ENCODE measurements at places on chromosomes 1 and 21. TPM values are rescaled to one million over a fixed set of nuclear protein-coding genes. Genes with fewer than 3 reads are reported as not detected.
A peak's percentile ranks its signal among the peaks of the same experiment; 100 is the strongest.

DNA sequence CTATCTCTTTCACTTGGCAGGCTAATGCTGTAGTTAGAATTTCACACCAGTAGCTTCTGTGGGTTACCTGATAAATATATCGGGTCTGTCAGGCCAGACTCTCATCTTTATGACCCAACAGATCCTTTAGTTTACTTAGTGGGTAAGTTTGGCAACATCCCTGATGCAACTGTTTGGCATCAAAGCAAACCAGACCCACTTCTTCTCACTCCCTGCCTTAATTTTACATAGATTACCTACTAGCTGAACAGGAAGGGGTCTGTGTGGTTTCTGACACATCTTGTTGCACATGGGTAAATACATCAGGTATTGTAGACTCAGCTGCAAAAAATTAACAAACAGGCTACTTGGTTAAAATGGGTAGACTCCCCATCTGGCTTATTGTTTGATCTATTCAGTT, 3.2 kb upstream of the GUK1 start:
- no peak for DNase-seq

DNA sequence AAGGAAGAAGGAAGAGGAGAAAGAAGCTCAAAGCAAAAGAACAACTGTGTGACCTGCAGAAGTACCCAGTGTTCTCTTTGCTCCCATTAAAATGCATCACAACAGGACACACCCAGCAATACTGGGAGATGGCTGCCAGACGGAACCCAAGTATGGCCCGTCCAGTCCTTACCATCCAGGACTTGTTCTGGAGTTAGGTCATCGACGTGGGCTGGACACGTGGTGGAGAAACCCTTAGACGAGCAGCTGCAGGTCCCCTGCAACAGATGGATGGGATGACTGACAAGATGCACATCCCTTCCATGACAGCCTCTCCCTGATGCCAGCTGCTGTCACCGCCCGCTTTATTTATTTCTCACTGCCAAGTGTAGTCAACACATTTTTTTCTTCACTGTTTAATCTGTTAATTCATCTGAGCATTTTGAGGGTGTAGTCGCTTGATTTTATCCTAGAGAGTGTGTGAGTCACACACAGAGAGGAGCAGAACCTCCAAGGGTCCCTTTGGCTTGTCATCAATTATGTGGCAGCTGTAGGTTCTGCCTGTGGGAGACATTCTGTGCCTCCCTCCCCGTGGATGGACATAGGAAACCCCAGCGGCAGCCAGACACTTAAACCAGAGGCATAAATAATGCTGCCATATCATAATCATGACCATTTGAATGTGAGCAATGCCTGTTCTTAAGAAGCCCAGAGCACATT, 80.9 kb downstream of the ABCA4 start:
- DNase-seq = no peak

TFF3 gene
- not detected for total RNA-seq

DNA sequence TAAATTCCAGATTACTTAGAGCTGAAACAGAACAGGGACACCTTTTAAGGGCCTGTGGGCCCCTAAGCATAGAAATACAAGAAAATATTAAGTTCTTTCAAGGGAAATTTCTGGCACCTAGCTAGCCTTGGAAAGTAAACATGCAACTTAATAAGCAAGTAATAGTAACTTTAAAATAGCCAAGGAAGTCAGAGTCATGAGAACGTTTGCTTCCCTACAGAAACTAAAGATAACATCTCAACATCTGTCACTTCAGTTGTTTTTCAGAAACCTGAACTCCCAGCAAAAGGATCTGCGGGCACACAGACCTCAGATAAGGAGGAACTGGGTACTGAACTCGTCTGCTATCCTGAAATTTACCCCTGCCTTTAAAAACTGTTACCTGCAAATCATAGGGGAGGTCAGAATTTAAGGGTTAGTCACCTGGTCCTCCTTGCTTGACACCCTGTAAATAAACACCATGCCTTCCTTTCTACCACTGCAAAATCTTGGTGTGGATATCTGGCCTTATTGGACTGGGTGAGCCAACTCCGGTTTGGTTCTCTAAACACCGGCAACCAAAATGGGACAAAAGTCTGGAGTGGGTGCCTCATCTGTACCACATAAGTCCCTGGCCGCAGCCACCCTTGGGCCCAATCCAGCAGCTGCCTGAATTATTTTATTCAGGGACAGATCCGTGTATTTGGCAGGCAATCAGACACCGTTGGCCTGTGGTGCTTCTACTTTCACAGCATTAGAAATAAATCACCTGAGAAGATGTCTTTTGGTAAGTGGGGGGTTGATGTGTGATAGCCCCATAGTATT, 27.9 kb downstream of the NRDC start:
- no peak for DNase-seq

DNA sequence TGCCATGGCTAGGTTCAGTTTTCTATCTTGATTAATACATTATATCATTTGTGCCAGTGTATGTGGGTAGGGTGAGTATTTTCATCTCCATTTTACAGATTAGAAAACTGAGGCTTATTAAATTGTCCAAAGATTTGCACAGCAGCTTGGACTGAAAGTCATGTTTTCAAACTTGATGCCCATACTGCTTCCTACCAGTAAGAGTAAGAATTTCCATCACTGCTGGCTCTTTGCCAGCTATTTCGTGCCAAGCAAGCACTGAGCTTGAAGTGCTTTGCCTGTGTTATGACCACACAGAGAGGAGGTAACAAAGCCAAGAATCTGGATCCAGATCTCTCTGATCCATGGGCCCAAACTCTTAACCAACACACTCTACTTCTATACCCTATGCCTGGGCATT, 295.0 kb downstream of the VAV3 start:
- no peak for DNase-seq

DNA sequence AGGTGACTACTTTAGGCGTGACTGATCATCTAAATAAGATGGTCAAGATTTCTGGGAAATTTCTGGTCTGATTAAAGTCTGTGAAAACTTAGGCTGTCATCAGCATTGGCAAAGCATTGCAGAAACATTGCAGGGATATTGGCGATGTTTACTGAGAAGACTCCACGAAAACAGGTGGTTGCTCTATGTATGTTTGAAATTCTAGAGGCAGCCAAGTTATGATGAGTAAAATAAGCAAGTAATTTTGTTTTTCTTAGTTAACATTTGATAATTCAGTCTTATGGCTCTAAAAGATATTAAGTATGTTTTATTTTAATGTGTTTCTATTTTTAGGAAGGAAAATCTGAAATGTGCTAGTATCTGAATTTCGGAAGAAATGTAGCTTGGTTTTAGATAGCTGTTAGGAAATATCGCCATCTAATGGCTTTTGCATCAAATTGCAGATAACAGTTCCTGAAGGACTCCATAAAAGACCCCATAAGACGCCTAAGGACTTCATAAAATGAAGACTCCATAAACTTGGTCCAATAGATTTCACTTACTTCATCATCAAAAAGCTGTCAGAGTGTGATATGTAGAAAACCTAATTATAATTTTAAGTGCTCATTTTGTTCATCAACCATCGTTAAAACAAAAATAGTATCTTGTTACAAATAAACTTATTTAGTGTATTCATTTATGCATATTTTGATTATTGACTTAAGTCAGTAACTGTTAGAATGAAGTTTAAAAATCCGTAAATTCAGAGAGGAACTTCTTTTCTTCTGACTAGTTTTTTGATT, 344.6 kb downstream of the RYR2 start:
- no peak for DNase-seq

DNA sequence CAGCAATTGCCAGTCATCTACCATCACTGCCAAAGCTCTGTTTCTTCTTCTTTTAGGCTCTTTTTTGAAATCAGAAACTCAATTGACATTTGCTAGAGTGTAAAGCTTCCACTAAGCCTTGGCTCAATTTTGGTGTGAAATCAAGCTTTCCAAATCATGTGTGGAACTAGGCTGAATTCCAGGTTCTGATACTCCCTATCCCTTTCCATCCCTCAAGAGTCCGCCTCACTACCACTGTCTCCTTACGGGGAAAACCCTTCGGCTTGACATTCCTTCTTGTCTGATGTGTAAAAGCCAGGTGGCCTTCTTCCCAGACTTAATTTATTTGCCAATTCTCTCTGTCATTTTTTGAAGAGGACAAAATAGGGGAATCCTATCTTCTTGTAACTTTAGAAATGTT, 47.2 kb upstream of the PRMT6 start:
- DNase-seq = no peak

RGS8 gene
- total RNA-seq = not detected

DNA sequence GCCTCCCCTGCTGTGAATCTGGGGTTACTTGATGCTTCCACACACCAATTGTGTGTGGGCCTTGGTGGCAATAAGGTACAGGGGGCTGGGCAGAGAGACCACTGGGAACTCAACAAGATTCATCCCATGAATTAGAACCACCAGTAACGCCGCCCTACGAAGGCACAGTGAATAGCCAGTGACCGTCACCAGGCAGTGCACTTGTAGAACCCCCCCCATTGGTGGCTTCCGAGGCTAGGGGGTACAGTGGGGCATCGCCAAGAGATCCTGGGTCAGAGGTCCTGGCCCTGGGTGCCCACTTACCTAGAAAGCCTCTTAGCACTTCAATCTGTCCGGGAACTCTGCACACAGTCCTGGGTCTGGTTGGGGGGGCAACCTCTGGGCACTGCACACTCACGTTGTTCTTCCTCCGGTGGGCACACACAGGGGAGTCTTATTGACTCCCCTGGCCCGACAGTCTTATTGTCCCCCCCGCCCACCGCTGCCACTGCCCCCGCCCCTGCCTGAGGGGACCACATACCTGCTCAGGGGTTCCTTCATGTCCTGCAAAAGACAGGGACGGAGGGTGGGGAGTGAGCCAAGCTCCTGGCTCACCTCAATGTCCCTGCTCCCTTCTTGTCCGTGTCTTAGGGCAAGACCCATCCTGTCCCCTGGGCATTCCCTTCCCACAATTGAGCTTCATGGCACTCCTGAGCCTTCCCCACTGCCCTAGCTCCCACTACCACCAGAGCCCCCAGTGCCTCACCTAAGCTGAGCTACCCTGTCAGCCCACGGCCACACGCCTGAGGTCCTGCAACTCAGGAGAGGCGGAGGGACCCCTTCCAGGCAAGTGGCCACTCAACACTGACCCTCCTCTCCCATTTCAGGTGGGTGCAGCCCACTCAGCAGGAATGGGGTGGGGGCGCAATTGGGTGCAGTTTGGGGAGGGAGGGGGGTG, 2.5 kb upstream of the TRIM11 start:
- DNase-seq = no peak

GRCh38 chr21:45987121-45987711, 5.6 kb downstream of the COL6A1 start:
- DNase-seq = peak; percentile 11

NHLH1 gene
- 1.2 TPM for total RNA-seq

- DNase-seq = no peak
Observed at GRCh38 chr1:74650561-74650960, 23.0 kb downstream of the ERICH3 start.

DNA sequence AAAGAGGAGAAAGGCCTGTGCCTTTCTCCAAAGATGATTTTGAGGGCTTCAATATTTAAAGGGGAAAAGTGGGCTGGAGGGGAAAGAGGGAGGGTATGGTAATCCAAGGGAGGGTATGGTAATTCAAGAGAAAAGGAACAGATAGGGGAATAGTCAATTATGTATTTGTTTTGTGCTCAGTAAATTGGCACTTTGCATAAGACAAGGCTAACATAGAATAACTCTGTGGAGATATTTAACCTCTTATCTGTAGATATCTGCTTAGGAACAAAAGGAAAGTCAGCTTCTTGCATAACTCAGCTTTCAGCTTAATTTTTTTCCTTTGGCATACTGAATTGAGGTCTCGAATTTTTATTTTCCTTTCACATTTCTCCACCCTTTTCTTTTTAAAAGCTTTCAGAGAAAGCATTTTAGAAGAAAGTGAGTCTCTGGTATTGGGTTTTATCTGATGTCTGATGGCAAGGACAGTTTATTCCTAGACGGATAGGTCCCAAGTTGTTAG, 119.9 kb upstream of the F3 start:
- DNase-seq = no peak

- DNase-seq = no peak
Observed at GRCh38 chr21:38613686-38614085, 115.4 kb upstream of the ERG start.

DNA sequence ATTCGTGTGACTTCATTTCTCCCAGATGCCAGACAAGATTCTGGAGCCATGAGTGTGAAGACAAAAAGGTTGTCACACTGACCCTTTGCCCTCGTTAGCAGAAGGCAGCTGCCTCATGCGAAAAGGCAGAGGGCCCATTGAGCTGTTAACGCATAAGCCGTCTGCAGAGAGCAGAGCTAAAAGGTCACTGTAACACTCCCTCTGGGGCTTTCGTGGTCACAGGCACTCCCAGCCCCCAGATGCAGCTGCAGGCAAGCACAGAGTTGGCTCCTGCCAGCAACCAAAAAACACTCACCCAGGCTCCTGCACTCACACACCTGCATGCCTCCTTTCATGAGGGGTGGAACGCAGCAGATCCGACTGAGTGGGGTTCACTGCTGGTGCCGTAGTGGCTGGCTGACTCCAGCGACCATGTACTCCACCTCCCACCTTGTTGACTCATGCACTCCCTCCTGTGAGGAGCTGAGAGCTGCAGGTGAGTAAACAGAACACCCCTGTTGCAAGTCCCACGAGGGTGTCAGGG, 287.5 kb downstream of the SMYD3 start:
- no peak for DNase-seq

Measured in endothelial cell (in vitro differentiated cells).